ENCODE measurements at places on chromosomes 2 and 18. TPM values are rescaled to one million over a fixed set of nuclear protein-coding genes. Genes with fewer than 3 reads are reported as not detected.

CERKL gene
- not detected for total RNA-seq

PSME4 gene
- 49.9 TPM for total RNA-seq

FN1 gene
- total RNA-seq: 0.31 TPM

IL1B gene
- not detected for total RNA-seq

ANKRD53 gene
- total RNA-seq: 0.35 TPM

IL36B gene
- total RNA-seq: not detected

CCL20 gene
- 3.5 TPM for total RNA-seq

DES gene
- total RNA-seq: not detected
